ENCODE measurements at places on chromosomes 11 and 22. TPM values are rescaled to one million over a fixed set of nuclear protein-coding genes. Genes with fewer than 3 reads are reported as not detected.

The SPDYC gene
- not detected for total RNA-seq

The CARNS1 gene
- total RNA-seq: 0.23 TPM

The FBLN1 gene
- 27.0 TPM for total RNA-seq

The SPI1 gene
- 1.8 TPM for total RNA-seq

The ASPHD2 gene
- 15.5 TPM for total RNA-seq

The DGCR6 gene
- 18.0 TPM for total RNA-seq

The DDTL gene
- total RNA-seq: 3.9 TPM

The C11orf91 gene
- not detected for total RNA-seq

The HRAS gene
- total RNA-seq: 71.5 TPM

The MYBPC3 gene
- not detected for total RNA-seq

The PGA4 gene
- total RNA-seq: 0.23 TPM

The OR6Q1 gene
- not detected for total RNA-seq

The RAG1 gene
- 0.69 TPM for total RNA-seq

The CDC42EP2 gene
- total RNA-seq: 8.1 TPM

The TSGA10IP gene
- 0.69 TPM for total RNA-seq

The FDX1 gene
- total RNA-seq: 18.7 TPM

The KCNJ4 gene
- 6.5 TPM for total RNA-seq

The SLC17A6 gene
- 134 TPM for total RNA-seq

The ACTN3 gene
- total RNA-seq: 0.23 TPM

The PKDREJ gene
- under 0.01 TPM for total RNA-seq

The OR8D1 gene
- total RNA-seq: not detected

The OR51B2 gene
- total RNA-seq: 0.46 TPM

The LGR4 gene
- total RNA-seq: 36.9 TPM

The PRG3 gene
- not detected for total RNA-seq

The SLC35F2 gene
- 11.5 TPM for total RNA-seq

The HPX gene
- total RNA-seq: 2.1 TPM

The APOA5 gene
- not detected for total RNA-seq

The TBRG1 gene
- total RNA-seq: 51.0 TPM

The MS4A7 gene
- 2.1 TPM for total RNA-seq

The POU2AF3 gene
- total RNA-seq: 0.69 TPM

The KBTBD3 gene
- 21.9 TPM for total RNA-seq

The EFCAB6 gene
- total RNA-seq: 12.0 TPM

The PIH1D2 gene
- 7.2 TPM for total RNA-seq

The BATF2 gene
- not detected for total RNA-seq

The F2 gene
- not detected for total RNA-seq

The CD248 gene
- total RNA-seq: 1.6 TPM

The ZBTB16 gene
- total RNA-seq: 6.7 TPM

The DNAJB7 gene
- total RNA-seq: not detected

The MOV10L1 gene
- 1.8 TPM for total RNA-seq

The PHOX2A gene
- not detected for total RNA-seq

The BTG4 gene
- not detected for total RNA-seq

The GPHA2 gene
- total RNA-seq: not detected

The OR52H1 gene
- total RNA-seq: 0.69 TPM

The KRTAP5-8 gene
- not detected for total RNA-seq

The PRDM11 gene
- total RNA-seq: 10.1 TPM

The GALNT18 gene
- total RNA-seq: 23.5 TPM

The BIK gene
- 0.46 TPM for total RNA-seq

The PGA5 gene
- not detected for total RNA-seq

The C22orf42 gene
- total RNA-seq: 24.7 TPM

The MYO18B gene
- 0.46 TPM for total RNA-seq

The OR8D4 gene
- 0.23 TPM for total RNA-seq

The XKR3 gene
- not detected for total RNA-seq

The SMIM35 gene
- under 0.01 TPM for total RNA-seq

The NAALADL1 gene
- 4.2 TPM for total RNA-seq

Measured in diencephalon (tissue), 1 donor.